Ecto neural progenitor cell (in vitro differentiated cells): ENCODE measurements at places on chromosomes 7 and 10.

- peak; percentile 33 for DNase-seq
Measured at GRCh38 chr10:44395396-44395795, 10.5 kb upstream of the CXCL12 start.

GRCh38 chr7:81887098-81888090 is 117.5 kb upstream of the HGF start:
- DNase-seq: no peak

GRCh38 chr7:30805081-30805691 is 34.0 kb downstream of the MINDY4 start:
- no peak for DNase-seq

DNA sequence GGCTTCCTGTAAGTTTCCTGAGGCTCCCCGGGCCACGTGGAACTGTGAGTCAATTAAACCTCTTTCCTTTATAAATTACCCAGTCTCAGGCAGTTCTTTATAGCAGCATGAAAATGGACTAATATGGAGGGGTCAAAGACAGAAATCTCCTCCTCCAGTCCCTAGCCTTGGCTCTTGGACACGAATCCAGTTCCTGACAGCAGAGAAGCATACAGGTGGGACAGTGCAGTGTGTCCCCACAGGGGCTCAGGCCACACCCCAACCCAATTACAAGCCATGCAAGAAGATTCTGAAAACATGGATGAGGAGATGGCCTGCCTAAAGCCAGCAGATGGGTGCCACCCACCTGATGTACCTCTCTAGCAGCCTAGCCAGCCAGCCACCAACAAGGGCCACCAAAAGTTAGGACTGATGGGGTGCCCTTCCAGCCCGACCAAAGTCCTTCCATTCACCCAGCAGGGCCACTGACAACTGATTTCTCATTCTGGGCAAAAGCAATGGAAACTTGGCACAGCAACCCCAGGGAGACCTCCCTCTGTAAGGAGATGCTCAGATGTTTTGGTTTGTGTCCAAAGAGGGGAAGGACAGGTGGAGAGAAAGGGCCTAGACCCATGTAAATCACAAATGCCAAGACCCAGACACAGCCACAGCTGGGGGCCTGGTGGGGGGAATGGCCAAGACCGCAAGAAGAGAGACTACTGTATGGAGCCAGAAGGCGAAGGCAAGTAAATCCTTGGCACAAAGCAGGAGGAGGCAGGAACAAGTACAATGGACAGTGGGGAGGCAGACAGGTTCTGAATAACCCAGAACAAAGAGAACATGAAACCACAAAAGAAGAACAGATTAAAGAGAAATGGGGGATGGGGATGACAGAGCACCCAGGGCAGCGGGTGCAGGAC is 13.6 kb downstream of the GPRIN2 start:
- no peak for DNase-seq

- DNase-seq: peak; percentile 62
Measured at GRCh38 chr7:44967571-44968446, 11.0 kb downstream of the MYO1G start.

DNA sequence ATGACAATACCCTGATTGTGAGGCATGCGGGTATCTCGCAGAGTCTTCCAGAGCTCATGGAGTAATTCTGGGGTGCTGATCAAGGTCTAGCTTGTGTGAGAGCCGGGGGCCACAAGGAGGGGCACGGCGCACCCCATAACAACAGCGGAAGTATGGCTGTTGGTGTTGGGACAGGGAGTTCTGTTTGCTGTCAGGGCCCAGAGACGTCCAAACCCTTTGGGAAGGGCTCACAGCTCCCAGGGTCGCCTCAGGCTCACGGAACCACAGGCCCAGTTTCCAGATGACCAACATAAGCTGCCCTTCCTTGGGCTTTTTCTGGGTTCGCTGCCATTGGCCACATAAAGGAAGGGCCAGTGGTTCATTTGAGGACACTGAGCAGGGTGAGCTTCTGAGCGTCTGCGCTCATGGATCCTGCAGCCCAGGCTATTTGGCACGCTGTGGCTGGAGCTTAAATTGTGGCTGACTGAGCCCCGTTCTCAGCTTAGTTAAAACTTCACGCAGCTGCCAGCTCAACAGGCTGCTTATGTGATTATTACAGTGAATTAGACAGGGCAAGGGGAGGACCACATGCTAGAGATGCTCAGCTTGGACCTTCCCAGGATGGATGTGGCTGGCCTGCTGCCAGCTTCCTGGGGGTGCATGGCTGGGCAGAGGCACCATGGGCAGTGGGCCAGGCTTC is 92.3 kb downstream of the DNAJB6 start:
- DNase-seq: no peak
